H1 (cell line): ENCODE measurements at places on chromosomes 7 and 10.
A peak's percentile ranks its signal among the peaks of the same experiment; 100 is the strongest.

GRCh38 chr10:58955615-58956014 is 220.8 kb upstream of the PHYHIPL start:
- H3K36me3 ChIP-seq, result no peaks in the 10 kb centered on the region
- H3K27me3 ChIP-seq, result no peaks in the 10 kb centered on the region
- H3K27ac ChIP-seq, result no peak overlapping the region
- DNase-seq, result no peak
- no peak overlapping the region for H3K4me3 ChIP-seq

DNA sequence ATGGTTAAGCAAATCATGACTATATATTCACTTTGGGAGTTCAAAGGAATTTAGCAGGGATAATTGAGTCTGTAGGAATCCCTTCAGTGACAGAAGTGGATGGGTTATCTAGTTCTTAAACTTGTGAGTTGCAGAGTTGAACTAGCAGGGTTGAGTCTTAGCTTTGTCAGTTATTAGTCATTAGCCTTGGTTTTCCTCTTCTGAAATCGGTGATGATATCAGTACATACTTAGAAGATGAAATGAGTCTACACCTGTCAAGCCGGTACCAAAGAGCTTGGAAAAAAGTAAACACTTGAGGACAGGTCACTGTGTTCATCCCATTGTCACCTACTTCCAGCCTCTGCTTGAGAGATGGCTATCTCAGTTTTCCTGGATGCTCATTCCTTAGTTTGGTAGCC is 73.5 kb downstream of the BUB3 start:
- H3K4me1 ChIP-seq, result no peaks in the 10 kb centered on the region
- no peaks in the 10 kb centered on the region for H3K36me3 ChIP-seq

DNA sequence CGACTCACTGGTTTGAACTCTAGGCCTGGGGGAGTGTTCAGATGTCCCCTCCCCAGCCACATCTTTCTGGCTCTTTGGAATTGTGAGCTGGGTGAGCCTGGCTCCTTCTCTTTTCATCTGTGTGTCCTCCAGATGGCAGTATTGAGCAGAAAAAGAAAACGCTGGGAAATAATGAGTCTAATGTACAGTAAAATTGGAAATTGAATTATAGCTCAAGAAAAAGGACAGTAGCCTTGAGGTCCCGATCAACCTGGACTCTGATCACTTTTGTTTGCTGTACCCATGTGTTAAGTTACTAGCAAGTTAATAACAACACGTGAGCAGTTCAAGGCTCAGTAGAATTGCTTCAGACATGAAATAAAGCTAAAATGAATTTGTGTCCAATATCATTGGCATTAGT is 77.9 kb downstream of the SNX10 start:
- DNase-seq, result no peak
- H3K4me1 ChIP-seq, result no peaks in the 10 kb centered on the region; the same call in none of the 2 replicates
- H3K36me3 ChIP-seq, result no peaks in the 10 kb centered on the region
- no peaks in the 10 kb centered on the region for H3K27me3 ChIP-seq
- H3K4me3 ChIP-seq, result no peak overlapping the region

- H3K27ac ChIP-seq, result no peak overlapping the region
- peaks cover 17% of the 10 kb centered on the region for H3K4me1 ChIP-seq
- no peaks in the 10 kb centered on the region for H3K27me3 ChIP-seq
- no peak for DNase-seq
- H3K4me3 ChIP-seq, result peak overlapping the region; percentile 74
- H3K36me3 ChIP-seq, result 0 out of 2 replicates have a peak, but pooled peaks cover 2% of the 10 kb centered on the region
These were observed 1.4 kb upstream of the KLF6 start for GRCh38 chr10:3786295-3787015.

- H3K27ac ChIP-seq, result no peak overlapping the region
- no peaks in the 10 kb centered on the region for H3K4me1 ChIP-seq
- H3K4me3 ChIP-seq, result no peak overlapping the region
These were observed 10.6 kb downstream of the SLC25A16 start for GRCh38 chr10:68516766-68517165.

DNA sequence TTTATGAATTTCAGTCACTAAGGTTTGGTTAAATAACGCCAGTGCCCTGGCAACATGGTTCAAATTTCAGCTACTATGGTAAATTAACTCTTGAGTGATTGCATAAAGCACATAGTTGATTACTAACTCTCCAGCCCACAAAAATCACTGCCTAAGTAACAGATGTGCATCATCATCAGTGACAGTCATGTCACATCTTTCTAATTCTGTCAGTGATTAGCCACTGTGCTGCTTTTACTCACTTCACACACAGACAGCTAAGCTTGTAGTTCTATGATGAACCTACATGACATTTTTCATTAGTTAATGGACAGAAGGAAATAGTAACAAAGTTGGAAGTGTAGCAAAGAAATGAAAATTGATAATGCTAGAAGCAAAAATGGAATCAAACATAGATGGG is 108.9 kb downstream of the DNAH11 start:
- H3K36me3 ChIP-seq, result no peaks in the 10 kb centered on the region
- no peaks in the 10 kb centered on the region for H3K27me3 ChIP-seq
- H3K27ac ChIP-seq, result no peak overlapping the region
- no peak for DNase-seq
- H3K4me1 ChIP-seq, result no peaks in the 10 kb centered on the region

DNA sequence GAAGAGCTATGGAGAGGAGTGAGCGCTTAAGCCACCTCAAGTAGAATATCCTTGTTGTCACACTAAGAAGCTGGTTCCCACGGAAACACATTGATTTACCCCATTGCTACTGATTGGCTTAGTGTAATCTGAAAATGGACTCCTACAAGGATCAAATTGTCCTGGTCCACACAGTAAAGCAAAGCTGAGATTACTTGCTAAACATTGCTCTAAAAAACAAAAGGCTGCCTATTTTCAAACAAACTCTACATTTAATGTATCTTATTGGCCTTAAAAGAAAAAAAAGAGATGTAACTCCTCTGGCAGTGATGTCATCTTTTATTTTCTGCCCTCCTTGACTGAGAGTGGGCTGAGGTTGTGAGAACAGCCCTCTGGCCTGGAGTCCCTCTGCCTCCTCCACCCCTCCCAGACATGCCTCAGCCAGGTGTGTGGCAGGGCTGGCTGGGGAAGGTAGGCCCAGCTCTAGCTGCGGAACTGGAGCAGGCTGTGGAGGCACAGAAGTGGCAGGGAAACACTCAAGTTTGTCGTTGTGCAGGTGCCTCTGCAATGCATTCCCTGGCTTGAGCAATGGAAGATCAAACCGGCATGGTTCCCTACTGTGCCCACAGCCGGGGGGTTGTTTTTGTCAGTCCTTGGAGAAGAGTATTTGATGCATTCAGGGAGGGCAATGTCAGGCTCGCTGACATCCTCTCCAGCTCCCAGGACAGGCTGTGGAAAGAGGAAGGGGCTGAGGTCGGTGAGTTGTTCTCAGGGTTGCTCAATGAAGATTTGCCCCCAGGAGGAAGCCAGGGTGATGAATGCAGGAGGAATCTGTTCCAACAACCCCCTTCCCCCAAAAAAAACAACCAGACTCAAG is 9.1 kb downstream of the KLF6 start:
- H3K27me3 ChIP-seq, result no peaks in the 10 kb centered on the region
- no peak overlapping the region for H3K4me3 ChIP-seq
- H3K4me1 ChIP-seq, result peaks cover 7% of the 10 kb centered on the region
- H3K27ac ChIP-seq, result peak overlapping the region; percentile 70
- peaks cover 20% of the 10 kb centered on the region for H3K36me3 ChIP-seq

GRCh38 chr7:129746857-129747529 is 135.5 kb downstream of the NRF1 start:
- DNase-seq, result no peak
- H3K27ac ChIP-seq, result no peak overlapping the region
- no peak overlapping the region for H3K4me3 ChIP-seq
- peaks cover 7% of the 10 kb centered on the region; the same call in 1 of the 2 replicates for H3K4me1 ChIP-seq

DNA sequence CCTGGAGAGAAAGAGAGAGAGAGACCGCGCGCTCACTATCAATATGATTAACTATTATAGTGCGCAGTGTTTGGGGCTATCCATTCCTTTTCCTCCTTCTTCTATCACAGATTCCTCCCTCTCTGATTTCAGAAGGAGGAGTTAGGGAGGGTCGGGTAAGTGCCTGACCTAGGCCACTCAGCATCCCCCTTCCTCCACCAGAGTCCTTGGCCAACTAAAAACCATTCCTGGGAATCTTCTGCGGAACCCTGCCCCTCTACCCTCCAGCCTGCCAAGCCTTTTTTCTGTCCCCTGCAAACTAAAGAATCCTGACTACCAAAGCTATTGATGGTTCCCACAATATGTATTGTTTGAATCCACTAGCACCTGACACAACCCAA is 256.2 kb upstream of the NFE2L3 start:
- no peaks in the 10 kb centered on the region for H3K27me3 ChIP-seq
- H3K4me3 ChIP-seq, result peak overlapping the region; percentile 69
- H3K27ac ChIP-seq, result no peak overlapping the region

DNA sequence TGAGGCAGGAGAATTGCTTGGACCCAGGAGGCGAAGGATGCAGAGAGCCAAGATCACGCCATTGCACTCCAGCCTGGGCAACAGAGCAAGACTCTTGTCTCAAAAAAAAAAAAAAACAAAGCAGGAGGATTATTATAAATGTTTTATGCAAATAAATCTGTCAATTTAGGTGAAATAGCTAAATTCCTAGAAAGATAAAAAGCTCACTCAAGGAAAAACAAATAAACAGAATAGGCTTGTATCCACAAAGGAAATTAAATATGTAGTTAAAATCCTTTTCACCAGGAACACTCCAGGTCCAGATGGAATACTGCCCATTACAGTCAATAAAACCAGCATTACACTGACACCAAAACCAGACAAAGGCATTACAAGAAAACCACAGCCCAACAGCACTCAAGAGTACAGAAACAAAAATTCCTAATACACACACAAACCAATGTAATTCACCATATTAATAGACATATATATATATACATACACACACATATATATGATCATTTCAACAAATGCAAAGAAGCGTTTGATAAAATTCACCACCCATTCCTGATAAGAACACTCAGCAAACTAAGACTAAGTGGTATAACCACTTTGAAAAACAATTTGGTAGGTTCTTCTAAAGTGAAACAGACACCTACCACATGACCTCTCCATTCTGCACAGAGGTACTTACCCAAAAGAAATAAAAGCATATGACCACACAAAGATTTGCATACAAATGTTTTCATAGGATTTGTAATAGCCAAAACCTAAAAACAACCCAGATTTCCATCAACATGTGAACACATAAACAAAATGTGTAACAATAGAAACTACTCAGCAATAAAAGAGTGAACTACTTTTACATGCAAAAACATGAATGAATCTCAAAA is 38.8 kb downstream of the ABI1 start:
- H3K4me3 ChIP-seq, result no peak overlapping the region
- no peak for DNase-seq
- H3K4me1 ChIP-seq, result no peaks in the 10 kb centered on the region

DNA sequence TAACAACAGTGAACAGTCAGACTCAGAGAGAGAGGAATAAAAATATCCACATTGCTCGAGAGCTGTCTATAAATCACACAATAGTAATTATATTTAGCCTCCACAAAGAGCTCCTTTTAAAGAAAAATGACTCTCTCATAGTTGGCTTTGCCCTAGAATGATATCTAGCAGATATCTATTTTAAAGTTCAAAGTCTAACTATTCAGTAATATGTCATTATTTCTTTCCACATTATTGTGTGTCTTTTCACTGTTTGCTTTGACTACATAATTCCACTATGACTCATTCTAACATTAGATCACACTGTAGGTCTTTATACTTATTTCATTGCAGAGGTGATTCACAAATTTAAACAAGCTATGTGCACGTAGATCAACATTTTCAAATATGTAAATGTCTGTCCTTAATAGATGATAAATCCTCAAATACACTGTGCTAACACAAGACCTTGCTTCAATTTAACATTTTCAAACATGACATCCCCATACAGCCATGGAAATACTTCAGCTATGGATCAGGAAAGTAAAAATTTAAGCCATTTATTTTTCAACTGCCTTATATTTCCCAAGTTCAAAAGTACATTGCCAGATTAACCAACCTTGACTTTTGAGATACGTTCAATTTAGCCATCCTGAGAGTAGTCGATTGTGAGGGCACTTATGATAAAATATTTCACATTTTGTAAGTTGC is 99.9 kb upstream of the AKR1E2 start:
- H3K36me3 ChIP-seq, result no peaks in the 10 kb centered on the region
- no peak for DNase-seq
- no peaks in the 10 kb centered on the region for H3K4me1 ChIP-seq
- no peaks in the 10 kb centered on the region for H3K27me3 ChIP-seq

DNA sequence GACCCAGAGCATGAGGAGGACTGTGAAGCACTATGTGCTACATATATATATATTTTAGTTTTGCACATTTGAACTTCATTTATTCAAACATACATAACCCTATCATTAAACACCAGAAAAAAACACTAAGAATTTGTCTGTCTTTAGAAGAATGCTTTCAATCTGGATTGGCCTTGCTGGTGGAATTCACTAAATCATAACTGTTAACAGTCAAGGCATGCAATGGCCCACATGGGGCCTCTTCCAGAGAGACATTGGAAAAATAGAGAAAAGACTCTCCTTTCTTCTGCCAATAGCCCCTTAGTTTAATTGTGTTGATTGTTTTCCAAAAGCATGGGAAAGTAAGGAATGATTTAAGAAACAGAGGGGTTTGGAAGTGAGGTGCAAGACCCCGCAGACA is 77.9 kb downstream of the MRPL32 start:
- H3K27ac ChIP-seq, result no peak overlapping the region
- H3K4me1 ChIP-seq, result peaks cover 2% of the 10 kb centered on the region; the same call in 1 of the 2 replicates
- H3K27me3 ChIP-seq, result no peaks in the 10 kb centered on the region
- H3K4me3 ChIP-seq, result no peak overlapping the region
- H3K36me3 ChIP-seq, result no peaks in the 10 kb centered on the region

GRCh38 chr7:139893461-139893860 is 64.4 kb downstream of the TBXAS1 start:
- DNase-seq, result no peak
- no peak overlapping the region for H3K27ac ChIP-seq
- H3K4me3 ChIP-seq, result no peak overlapping the region
- no peaks in the 10 kb centered on the region for H3K27me3 ChIP-seq
- H3K36me3 ChIP-seq, result no peaks in the 10 kb centered on the region

- H3K27me3 ChIP-seq, result no peaks in the 10 kb centered on the region
- peak overlapping the region; percentile 57 for H3K4me3 ChIP-seq
- H3K36me3 ChIP-seq, result peaks cover 6% of the 10 kb centered on the region; the same call in 1 of the 2 replicates
- peak overlapping the region; percentile 66 for H3K27ac ChIP-seq
- H3K4me1 ChIP-seq, result peaks cover 5% of the 10 kb centered on the region
- no peak for DNase-seq
These were observed 463 bp upstream of the UPP1 start for GRCh38 chr7:48088559-48089045.

GRCh38 chr7:15204421-15204820 is 301.9 kb upstream of the DGKB start:
- H3K27me3 ChIP-seq, result no peaks in the 10 kb centered on the region
- no peak overlapping the region for H3K4me3 ChIP-seq
- H3K36me3 ChIP-seq, result no peaks in the 10 kb centered on the region
- no peak for DNase-seq

- no peak for DNase-seq
- peaks cover 2% of the 10 kb centered on the region for H3K4me1 ChIP-seq
- no peak overlapping the region for H3K4me3 ChIP-seq
- H3K27ac ChIP-seq, result no peak overlapping the region
- H3K27me3 ChIP-seq, result no peaks in the 10 kb centered on the region
These were observed 36.9 kb upstream of the AQP1 start for GRCh38 chr7:30874656-30875302.
